Chondrocyte (in vitro differentiated cells): ENCODE measurements at places on chromosomes 1 and 21.

DNA sequence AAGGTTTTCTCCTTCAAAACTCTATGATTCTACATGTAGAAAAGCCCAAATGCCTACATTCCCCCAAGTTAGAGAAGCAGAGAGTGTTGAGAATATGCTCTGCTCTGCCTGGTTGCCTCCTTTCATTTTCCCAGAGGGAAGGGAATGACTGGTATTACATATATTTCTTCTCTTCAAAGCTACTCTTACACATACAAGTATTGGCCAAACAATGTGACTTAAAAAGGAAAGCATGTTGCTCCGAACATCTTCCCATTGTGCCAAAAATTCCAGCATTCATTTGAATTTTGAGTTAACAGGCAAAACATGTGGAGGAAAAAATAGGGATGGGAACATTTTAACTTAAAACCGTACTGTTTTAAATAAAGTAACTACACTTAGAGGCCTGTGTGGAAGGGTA, 125.2 kb downstream of the COQ8A start:
- peaks cover 22% of the 10 kb centered on the region for H3K4me1 ChIP-seq
- no peak for DNase-seq
- H3K36me3 ChIP-seq: peaks cover 20% of the 10 kb centered on the region

DNA sequence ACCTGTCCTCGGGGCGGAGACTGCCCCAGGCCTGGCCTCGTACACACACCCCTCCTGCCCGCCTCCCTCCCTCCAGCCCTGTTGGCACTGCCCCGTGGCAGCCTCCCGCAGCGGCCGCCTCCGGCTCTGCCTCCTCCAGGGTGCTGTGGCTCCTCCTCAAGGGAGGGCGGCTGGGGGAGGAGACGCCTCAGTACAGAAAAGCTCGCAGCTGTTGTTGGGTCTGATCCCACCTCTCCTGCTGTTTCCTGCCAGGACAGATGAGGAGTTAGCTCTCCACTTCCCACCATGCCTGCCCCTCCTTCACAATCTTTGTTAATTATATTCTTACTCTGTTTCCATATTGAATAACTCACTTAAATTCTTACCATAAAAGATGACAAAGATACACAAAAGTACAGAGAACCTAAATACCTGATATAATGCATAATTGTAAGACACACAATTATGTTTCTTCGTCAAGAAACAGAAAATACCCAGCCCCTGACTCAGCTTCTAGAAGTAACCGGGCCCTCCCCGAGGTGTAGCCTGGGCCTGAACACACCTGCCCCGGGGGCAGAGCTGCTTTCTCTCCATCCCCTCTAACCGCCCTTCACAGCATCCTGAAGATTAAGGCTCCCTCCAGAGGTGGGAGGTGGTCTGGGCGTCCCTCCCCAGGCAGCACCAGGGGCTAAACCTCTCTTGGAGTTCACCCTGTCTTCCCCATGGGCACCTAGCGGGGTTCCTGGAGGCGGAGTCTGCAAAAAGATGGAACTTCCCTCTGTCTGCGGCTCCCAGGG, 30.6 kb upstream of the COL6A1 start:
- H3K27me3 ChIP-seq: no peaks in the 10 kb centered on the region
- H3K27ac ChIP-seq: peak overlapping the region; percentile 32
- H3K36me3 ChIP-seq: no peaks in the 10 kb centered on the region

- no peak overlapping the region for H3K4me3 ChIP-seq
- no peak for DNase-seq
- no peaks in the 10 kb centered on the region for H3K36me3 ChIP-seq
- peaks cover 16% of the 10 kb centered on the region for H3K4me1 ChIP-seq
- H3K27me3 ChIP-seq: no peaks in the 10 kb centered on the region
Observed at GRCh38 chr1:116326486-116326885, 46.6 kb upstream of the ATP1A1 start.

- no peak overlapping the region for H3K4me3 ChIP-seq
- H3K4me1 ChIP-seq: peaks cover 19% of the 10 kb centered on the region
- DNase-seq: no peak
- H3K36me3 ChIP-seq: peaks cover 34% of the 10 kb centered on the region
- H3K27ac ChIP-seq: peak overlapping the region; percentile 32
Observed at GRCh38 chr1:32685498-32685897, 17.1 kb downstream of the SYNC start.

DNA sequence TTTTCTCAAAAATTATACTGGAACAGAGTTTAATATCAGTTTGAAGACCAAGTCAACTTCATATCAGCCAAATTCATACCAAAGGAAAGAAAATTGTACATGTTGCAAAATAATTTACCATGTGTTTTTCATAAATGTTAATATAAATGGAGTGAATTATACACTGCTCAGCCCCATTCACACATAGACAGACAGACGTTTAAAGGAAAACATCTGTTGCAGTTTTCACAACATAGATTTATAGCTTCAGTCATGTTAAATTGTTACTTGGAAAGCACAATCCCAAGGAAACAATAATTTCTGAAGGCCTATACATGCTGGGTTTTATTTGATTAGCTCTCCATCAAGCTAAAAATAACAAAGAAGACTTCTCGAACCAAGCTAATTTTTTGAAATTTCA, 27.8 kb upstream of the HYI start:
- H3K36me3 ChIP-seq: no peaks in the 10 kb centered on the region
- peaks cover under 1% of the 10 kb centered on the region for H3K4me1 ChIP-seq
- no peak overlapping the region for H3K27ac ChIP-seq
- no peaks in the 10 kb centered on the region for H3K27me3 ChIP-seq
- H3K4me3 ChIP-seq: no peak overlapping the region
- DNase-seq: no peak

DNA sequence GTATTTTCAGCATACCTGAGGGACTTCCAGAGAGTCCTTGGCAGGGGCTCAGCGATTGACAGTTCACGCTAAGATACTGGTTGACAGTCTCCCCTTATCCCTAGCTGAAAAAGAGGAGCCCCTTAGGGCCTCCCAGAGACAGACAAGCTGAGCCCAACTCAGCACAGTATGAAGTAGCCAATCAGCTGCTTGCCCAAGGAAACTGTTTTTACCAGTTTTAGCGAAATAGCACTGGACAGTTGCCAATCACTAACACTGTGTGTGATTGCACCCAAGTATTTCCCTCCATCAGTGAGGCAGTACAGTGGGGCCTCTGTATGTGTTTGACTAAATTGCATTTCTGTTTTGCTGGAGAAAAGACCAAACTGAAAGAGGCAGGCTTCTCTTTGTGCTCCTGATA, 27.0 kb downstream of the KHDRBS1 start:
- DNase-seq: no peak
- H3K27me3 ChIP-seq: no peaks in the 10 kb centered on the region
- H3K36me3 ChIP-seq: peaks cover 43% of the 10 kb centered on the region
- H3K4me1 ChIP-seq: peaks cover 8% of the 10 kb centered on the region

- no peak overlapping the region for H3K4me3 ChIP-seq
- peaks cover 36% of the 10 kb centered on the region for H3K4me1 ChIP-seq
- no peak overlapping the region for H3K27ac ChIP-seq
- no peaks in the 10 kb centered on the region for H3K36me3 ChIP-seq
Observed at GRCh38 chr21:35227786-35228185, 178.7 kb upstream of the RUNX1 start.
